ENCODE measurements at places on chromosomes 5 and 9. TPM values are rescaled to one million over a fixed set of nuclear protein-coding genes. Genes with fewer than 3 reads are reported as not detected.

The WDR38 gene
- not detected for total RNA-seq

The FCN2 gene
- not detected for total RNA-seq

The CDX1 gene
- not detected for total RNA-seq

The FRMPD1 gene
- total RNA-seq, result 38.1 TPM

The AK1 gene
- 121 TPM for total RNA-seq

The IFNE gene
- total RNA-seq, result not detected

The C5orf58 gene
- not detected for total RNA-seq

- DNase-seq, result no peak
- no peak overlapping the region for H3K27ac ChIP-seq
- no peak overlapping the region for H3K4me3 ChIP-seq
Observed at GRCh38 chr9:83330207-83331196, 207.7 kb downstream of the FRMD3 start.

DNA sequence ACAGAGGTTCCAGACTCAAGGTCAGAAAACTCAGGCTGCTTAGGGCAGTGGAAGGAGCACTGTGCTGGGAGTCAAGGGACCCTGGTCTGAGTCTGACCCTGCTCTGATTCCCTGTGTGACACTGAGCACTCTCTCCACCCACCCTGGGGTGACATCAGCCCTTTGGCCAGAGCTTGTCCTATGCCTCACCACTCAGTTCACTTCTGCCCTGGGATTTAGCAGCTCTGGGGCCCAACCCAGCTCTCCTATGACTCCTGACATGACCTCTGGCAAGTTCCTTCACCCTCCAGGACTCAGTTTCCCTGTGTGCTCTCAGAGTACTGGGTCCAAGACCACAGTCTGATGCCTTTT, 63.9 kb downstream of the FAM114A2 start:
- H3K4me3 ChIP-seq, result no peak overlapping the region
- no peak for DNase-seq
- no peak overlapping the region for H3K27ac ChIP-seq
- no peaks in the 10 kb centered on the region for H3K4me1 ChIP-seq
- H3K36me3 ChIP-seq, result no peaks in the 10 kb centered on the region

GRCh38 chr5:158154226-158155005, 295.5 kb upstream of the CLINT1 start:
- peaks cover 1% of the 10 kb centered on the region for H3K27me3 ChIP-seq
- no peak overlapping the region for H3K4me3 ChIP-seq
- DNase-seq, result no peak
- peaks cover 2% of the 10 kb centered on the region for H3K4me1 ChIP-seq

DNA sequence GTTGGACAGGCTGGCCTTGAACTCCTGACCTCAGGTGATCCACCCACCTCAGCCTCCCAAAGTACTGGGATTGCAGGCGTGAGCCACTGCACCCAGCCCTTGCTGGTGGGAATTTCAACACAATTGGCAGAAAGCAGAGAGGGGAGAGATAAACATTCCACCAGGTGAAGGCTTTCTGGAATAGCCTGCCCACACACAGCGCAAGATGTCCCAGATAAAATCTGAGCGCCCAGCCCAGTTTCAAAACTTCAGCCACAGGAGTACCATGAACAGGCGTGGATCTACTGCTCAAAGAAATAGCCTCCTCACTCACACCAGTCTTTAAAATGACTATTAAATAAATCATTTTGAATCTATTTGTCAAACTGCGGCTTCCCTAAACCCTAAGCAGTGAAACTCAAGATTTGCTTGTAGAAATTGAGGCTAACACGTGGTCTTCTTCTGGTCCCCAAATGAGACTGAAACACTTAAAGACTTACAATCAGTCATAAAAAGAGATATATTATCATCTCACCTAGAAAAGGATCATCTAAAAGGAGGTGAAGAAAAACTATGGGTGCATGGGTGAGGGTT, 34.7 kb downstream of the CAPSL start:
- H3K36me3 ChIP-seq, result no peaks in the 10 kb centered on the region
- H3K4me1 ChIP-seq, result no peaks in the 10 kb centered on the region
- DNase-seq, result no peak
- H3K4me3 ChIP-seq, result no peak overlapping the region

GRCh38 chr5:171721464-171721863, 64.2 kb upstream of the SMIM23 start:
- H3K4me3 ChIP-seq, result no peak overlapping the region
- H3K27ac ChIP-seq, result no peak overlapping the region
- H3K4me1 ChIP-seq, result no peaks in the 10 kb centered on the region
- DNase-seq, result no peak
- peaks cover 10% of the 10 kb centered on the region for H3K36me3 ChIP-seq

DNA sequence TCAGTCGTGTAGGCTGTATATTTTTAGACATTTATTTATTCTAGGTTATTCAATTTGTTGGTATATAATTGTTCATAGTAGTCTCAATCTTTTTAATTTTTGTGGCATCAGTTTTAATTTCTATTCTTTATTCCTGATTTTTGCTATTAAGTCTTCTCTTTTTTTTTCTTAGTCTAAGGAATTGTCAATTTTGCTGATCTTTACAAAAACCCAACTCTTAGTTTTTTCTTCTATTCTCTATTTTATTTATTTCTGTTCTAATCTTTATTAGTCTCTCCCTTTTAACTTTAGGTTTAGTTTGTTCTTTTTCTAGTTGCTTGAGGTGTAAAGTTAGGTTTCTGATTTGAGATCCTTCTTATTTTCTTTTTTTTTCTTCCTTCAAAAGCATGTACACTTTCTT, 152.5 kb downstream of the FANCC start:
- peaks cover 2% of the 10 kb centered on the region for H3K27me3 ChIP-seq
- no peak for DNase-seq
- peaks cover 13% of the 10 kb centered on the region for H3K4me1 ChIP-seq
- H3K4me3 ChIP-seq, result no peak overlapping the region

GRCh38 chr5:885529-885928, 7.1 kb downstream of the BRD9 start:
- H3K4me1 ChIP-seq, result no peaks in the 10 kb centered on the region
- DNase-seq, result no peak
- H3K27me3 ChIP-seq, result peaks cover 2% of the 10 kb centered on the region
- H3K4me3 ChIP-seq, result no peak overlapping the region
- no peak overlapping the region for H3K27ac ChIP-seq

GRCh38 chr5:146107901-146108300, 2.5 kb upstream of the PLAC8L1 start:
- DNase-seq, result no peak
- no peak overlapping the region for H3K4me3 ChIP-seq
- no peak overlapping the region for H3K27ac ChIP-seq
- H3K27me3 ChIP-seq, result peaks cover 3% of the 10 kb centered on the region
- H3K36me3 ChIP-seq, result peaks cover 5% of the 10 kb centered on the region
- H3K4me1 ChIP-seq, result no peaks in the 10 kb centered on the region

- no peak overlapping the region for H3K27ac ChIP-seq
- no peak for DNase-seq
- peaks cover 2% of the 10 kb centered on the region for H3K27me3 ChIP-seq
- peaks cover 9% of the 10 kb centered on the region for H3K36me3 ChIP-seq
- H3K4me3 ChIP-seq, result no peak overlapping the region
Observed at GRCh38 chr5:172078726-172079345, 72.4 kb upstream of the FBXW11 start.

- no peak overlapping the region for H3K27ac ChIP-seq
- no peak overlapping the region for H3K4me3 ChIP-seq
- H3K4me1 ChIP-seq, result no peaks in the 10 kb centered on the region
- DNase-seq, result no peak
- peaks cover 7% of the 10 kb centered on the region for H3K27me3 ChIP-seq
Observed at GRCh38 chr9:72151104-72151503, 1.9 kb downstream of the GDA start.

- H3K36me3 ChIP-seq, result no peaks in the 10 kb centered on the region
- no peak overlapping the region for H3K27ac ChIP-seq
- peaks cover 2% of the 10 kb centered on the region for H3K27me3 ChIP-seq
- peaks cover 27% of the 10 kb centered on the region for H3K4me1 ChIP-seq
Observed at GRCh38 chr9:14398473-14398872, 84.5 kb upstream of the NFIB start.

GRCh38 chr9:94923326-94924089, 197.0 kb downstream of the AOPEP start:
- no peak overlapping the region for H3K27ac ChIP-seq
- no peak for DNase-seq
- H3K36me3 ChIP-seq, result peaks cover 4% of the 10 kb centered on the region
- H3K27me3 ChIP-seq, result peaks cover 15% of the 10 kb centered on the region
- no peak overlapping the region for H3K4me3 ChIP-seq
- peaks cover 29% of the 10 kb centered on the region for H3K4me1 ChIP-seq

- no peaks in the 10 kb centered on the region for H3K4me1 ChIP-seq
- no peak overlapping the region for H3K27ac ChIP-seq
- peak overlapping the region; percentile 90 for H3K4me3 ChIP-seq
- DNase-seq, result no peak
- H3K27me3 ChIP-seq, result peaks cover 20% of the 10 kb centered on the region
Observed at GRCh38 chr5:132491368-132492364, 1.1 kb upstream of the IRF1 start.

- no peak for DNase-seq
- no peak overlapping the region for H3K27ac ChIP-seq
- no peaks in the 10 kb centered on the region for H3K36me3 ChIP-seq
- no peaks in the 10 kb centered on the region for H3K27me3 ChIP-seq
Observed at GRCh38 chr5:100877274-100877673, 25.8 kb downstream of the ST8SIA4 start.

DNA sequence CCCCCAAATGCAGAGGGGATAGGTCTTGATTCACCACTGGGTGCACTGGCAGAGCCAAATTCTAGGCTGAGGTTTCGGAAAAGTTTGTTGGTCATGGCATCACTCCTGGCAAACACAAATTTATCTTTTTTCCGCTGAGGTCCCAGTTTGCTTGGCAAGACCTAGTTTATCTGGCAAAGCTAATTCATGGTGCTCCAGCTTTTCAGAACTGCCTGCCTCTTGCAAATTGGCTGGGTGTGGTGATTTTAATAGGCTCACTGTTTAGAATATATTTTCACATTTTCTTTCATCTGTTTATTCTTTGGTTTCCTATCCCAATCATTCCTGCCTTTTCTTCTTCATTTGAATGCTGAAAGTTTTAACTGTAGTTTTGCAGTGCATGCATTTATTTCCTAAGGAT, 50.5 kb upstream of the MAMDC2 start:
- H3K27me3 ChIP-seq, result no peaks in the 10 kb centered on the region
- no peaks in the 10 kb centered on the region for H3K36me3 ChIP-seq
- H3K27ac ChIP-seq, result no peak overlapping the region
- DNase-seq, result no peak
- H3K4me1 ChIP-seq, result peaks cover 7% of the 10 kb centered on the region
